ENCODE measurements at places on chromosomes 4 and X.

DNA sequence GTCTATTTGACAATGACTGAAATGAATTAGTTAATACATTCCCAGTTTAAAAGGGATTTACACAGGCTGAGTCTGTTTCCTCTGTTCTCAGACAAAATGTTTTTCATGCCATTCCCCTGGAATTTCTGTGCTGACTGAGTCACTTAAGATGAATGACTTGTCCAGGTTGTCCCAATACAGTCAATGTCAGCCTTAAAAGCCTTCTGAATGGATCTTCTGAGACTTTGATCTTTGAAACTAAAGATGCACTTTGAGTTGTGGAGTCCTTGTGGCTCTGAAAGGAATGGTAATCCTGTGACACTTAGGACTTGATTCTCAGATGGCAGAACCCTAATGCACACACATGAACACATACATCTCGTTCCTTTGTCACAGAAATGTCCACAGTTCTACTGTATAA is 622.2 kb upstream of the GRID2 start:
- no peak for DNase-seq

DNA sequence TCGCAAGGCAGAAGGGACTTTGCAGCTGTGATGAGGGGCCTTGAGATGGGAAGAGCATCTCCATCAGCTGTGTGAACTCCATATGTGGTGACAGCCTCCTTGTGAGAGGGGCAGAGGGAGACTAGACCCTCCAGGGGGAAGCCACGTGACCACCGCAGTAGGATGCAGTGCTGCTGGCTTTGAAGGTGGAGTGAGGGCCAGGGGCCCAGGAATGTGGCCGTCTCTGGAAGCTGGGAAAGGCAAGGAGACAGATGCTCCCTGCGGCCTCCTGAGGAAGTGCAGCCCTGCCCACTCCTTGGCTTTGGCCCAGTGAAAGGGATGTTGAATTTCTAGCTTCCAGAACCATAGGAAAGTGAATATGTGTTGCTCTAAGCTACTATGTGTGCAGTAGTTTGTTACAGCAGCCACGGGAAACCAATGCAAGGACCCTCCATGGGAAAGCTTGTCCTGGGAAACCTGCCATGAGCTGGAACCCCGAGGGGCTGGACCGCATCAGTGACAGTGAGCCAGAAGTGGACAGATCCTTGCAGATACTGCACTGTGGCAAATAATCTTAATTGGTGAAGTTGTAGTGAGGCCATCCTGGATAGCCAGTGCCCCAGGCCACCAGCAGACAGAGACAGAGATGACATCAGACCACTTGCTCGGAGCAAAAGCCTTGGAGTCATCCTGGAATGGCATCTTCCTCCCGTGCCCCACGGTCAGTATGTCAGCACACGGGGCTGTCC is 35.4 kb upstream of the SORCS2 start:
- DNase-seq: no peak

DNA sequence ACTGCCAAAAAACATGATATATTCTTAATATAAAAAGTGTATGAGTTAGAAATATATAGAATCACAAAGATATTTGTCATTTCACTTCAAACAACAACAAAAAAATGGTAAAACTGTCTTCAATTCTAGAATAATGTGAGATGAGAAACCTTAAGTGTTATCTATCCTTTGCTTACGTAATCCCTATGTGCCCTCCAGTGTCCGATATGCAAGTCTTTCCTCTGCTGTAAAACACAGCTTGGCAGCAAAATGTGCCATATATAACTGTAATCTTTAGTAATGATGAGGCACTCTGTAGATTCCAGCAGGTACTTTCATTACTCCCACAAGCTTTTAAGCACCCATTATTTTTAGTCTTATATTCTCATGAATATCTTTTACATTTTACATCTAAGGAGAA is 555.1 kb upstream of the FRG1 start:
- no peak for DNase-seq

DNA sequence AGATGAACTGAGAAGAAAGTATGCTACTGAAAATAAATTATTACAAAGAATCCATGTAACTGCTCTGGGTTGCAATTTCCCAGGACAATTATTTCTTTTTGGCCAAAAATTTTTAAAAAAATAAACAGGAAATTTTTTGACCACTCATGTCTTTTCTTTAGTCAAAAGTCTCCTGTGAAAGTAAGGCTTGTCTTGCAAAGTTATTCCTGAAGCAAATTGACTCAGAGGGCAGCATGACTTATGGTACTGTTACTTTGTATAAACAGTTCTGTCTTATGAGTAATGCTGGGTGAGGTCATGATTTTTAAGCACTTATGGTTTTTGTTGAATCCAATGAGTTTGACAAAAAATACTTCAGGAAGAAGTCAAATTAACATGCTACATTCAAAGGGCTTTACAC is 292.8 kb upstream of the ARSJ start:
- no peak for DNase-seq

DNA sequence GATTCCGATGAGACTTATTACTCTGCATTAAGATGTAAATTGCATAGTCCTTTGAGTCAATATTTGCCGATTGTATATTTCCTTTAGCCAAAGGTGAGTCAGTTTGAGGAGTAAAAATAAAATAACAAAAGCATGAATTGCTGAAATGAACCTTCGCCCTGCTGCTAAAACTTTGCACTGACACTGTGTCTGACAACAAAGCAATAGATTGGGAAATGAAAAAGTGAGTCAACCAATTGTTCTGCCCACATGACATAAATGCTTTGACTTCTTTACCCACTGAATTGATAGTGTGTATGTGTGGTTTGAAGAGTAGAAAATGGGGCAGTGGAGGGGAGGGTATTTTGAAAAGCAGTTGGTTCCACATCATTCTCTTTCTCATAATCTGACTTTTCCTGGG is 88.4 kb upstream of the AFF2 start:
- DNase-seq: no peak

GRCh38 chr4:74189331-74190043 is 31.6 kb downstream of the MTHFD2L start:
- no peak for DNase-seq

- DNase-seq: no peak
These were observed 14.6 kb downstream of the CLCN3 start for GRCh38 chr4:169634975-169635374.

DNA sequence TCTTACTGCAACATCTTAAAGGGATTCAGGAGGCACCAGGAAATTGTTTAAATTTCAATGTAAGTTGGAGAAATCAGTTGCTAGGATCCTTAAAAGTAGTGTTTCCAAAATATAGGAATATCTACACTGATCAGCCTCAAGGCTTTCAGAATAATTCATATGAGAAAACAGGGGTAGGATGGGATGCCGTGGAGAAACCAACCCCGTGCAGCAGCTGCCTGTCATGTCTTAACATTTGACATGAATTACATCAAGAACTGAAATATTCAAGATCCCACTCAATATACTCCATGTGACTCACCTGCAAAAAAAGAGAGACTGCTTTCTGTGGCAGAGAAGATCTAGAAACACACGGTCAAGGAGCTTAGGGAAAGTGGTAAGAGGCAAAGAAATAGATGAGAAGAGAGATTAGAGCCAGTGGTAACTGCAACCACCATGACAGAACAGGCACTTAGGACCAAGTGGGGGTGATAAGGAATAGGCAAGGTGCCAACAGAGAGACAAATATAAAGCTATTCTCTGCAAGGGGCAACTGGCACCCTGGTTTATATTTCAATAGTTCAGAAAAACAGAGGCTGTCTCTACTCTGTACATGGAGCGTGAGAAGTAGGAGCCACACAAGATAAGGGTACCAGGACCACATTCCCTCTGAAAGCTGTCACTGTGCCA is 64.0 kb downstream of the SLC39A8 start:
- DNase-seq: no peak

DNA sequence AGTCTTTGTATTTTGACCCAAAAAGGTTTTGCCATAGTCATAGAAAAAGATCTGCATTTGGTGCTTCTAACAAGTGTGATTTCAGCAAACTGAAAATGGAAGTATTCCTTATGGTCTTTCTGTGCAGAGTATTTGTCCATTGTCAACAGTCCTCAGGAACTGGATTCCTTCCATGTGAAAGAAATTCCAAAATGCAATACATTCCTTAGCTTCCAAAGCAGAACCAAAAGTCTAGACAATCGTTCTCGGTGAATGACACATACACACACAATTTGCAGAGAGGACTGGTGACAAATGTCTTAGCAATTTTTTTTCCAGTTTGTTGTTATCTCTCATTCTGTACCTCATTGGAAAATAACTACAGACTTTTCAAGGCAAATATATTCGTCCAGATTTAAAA is 562.2 kb upstream of the SLIT2 start:
- DNase-seq: no peak

GRCh38 chr4:13496605-13497004 is 12.5 kb upstream of the RAB28 start:
- no peak for DNase-seq

GRCh38 chrX:12234534-12235329 is 96.5 kb downstream of the FRMPD4 start:
- DNase-seq: no peak
